G401 (cell line): ENCODE measurements at places on chromosomes 12 and 14.

DNA sequence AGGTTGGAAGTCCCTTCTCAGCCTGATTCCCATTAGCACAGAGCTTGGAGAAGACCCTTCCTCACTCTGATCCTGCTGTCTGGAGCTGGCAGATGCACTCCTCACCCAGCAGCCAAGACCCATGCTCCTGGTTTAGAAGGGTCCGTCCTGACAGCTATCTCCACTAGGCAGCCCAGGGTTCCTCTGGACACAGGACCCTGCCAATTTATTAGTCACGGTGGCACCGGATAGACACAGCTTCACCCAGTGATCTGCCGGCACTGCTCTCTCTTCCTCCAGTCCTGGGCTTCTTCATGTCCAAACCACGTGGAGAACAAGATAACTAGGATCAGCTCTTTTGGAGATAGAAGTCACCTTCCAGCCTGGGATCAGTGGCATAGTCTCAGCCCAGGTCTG lies 26.2 kb upstream of the TCL1B start:
- peak; percentile 19 for DNase-seq

DNA sequence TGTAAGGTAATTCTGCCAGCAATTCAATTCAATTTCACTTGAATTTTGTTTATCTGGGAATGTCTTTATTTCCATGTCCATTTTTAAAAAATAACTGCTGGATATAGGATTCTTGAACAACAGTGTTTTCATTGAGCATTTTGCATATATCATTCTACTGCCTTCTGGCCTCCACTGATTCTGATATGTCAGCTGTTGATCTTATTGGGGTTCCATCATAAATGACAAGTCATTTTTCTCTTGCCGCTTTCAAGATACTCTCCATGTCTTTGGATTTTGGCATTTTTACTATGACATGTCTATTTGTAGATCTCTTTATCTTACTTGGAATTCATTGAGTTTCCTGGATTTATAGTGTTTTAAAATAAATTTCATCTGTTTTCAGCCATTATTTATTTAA lies 180.5 kb upstream of the LMNTD1 start:
- no peak for DNase-seq

GRCh38 chr12:73321776-73322175 lies 1049.6 kb downstream of the TRHDE start:
- DNase-seq, result no peak

- DNase-seq, result peak; percentile 97
Measured at GRCh38 chr12:122437656-122438121, 15.2 kb upstream of the CLIP1 start.

DNA sequence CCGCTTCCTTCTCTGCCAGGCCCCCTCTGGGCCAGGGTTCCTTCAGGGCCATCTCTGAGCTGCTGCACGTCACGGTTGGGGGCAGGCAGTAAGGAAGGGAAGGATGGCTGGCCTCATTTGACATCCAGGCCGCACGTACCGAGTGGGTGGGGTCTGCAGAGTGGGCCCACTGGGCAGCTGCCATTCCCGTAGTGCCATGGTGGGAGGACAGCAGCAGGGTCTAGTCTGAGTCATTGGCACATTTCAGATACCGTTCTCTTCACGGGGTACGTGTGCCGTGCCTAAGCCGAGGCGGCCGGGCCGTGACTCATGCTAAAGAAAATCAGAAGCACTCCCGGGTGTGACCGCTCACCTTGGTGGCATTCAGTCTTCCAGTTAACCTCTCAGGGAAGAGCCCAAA lies 43.9 kb downstream of the IL31 start:
- no peak for DNase-seq

DNA sequence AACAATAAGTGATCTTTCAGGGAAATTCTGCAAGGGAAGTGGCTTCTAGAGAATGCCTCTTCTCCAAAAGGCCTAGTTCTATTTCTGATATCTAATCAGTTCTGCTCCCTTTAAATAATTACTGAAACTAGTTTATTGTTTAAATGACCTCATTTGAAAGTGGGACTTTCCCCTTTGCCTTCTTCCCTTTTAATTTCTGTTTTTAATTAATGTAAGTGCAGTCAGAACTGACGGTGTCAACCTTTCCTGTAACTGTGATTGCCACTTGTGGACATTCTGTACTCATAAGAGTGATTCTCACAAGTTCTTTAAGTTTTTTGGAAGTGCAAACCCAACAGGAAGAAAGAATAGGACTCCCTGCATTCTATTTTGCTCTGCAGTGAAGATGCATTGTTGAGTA lies 265.3 kb upstream of the PLEKHG7 start:
- no peak for DNase-seq

DNA sequence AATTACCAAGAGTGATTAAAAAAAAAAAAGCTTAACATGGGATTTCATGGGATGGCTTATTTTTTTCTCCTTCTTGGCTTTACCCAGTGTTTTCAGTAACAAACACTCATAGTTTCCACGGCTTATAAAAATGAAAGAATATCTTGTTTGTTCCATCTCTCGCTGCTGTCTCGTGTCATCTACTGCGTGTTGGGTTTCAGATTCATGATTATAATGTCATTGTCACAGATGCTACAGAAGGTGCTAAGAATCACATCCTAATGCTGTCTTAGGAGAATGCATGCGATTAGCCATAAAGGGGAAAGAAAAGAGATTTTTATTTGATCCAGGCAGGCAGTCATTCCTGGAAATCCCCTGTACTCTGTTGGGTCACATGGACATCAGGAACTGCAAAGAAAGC lies 1267.6 kb upstream of the TMEM132C start:
- no peak for DNase-seq
